Small intestine (tissue), 16 donors: ENCODE measurements at places on chromosomes 16 and 17.

- DNase-seq = peak; percentile 54
These were observed 3.9 kb downstream of the KRT12 start for GRCh38 chr17:40862985-40863733.

GRCh38 chr17:5506307-5506706 lies 19.9 kb downstream of the MIS12 start:
- DNase-seq = no peak

DNA sequence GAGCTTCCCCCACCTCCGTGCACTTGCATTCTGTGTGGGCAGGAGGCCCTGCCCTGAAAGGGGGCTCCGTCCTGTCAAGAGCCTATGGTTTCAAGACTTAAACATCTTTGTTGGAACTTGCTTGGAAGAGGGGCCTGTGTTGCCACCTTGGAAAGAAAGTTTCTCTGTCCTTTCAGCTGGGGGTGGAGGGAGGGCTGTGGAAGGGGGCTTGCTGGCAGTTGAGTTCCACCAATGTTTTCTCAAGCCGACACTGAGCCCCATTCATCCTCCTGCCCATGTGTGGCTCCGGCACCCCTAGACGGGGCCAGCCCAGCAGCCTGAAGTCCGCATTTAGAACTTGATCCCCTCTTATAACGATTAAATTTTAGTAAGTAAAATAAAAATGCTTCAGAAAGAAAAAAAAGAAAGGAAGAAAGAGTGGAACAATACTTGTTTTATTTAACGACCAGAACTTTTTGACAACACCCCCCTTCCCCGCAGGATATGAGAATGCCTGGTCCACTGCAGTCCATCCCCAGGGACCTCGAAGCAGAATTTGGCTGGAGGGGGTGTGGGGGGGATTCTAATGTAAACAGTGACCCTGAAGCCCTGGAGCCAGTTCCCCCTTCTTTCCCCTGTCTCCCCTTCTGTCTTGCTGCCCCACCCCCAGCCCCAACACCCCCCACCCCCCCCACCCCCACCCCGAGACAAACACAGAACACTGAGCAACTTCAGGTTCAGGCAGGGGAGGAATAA lies 26.9 kb upstream of the CLEC18A start:
- no peak for DNase-seq

- no peak for DNase-seq
These were observed 22.2 kb downstream of the QPRT start for GRCh38 chr16:29701214-29701555.

DNA sequence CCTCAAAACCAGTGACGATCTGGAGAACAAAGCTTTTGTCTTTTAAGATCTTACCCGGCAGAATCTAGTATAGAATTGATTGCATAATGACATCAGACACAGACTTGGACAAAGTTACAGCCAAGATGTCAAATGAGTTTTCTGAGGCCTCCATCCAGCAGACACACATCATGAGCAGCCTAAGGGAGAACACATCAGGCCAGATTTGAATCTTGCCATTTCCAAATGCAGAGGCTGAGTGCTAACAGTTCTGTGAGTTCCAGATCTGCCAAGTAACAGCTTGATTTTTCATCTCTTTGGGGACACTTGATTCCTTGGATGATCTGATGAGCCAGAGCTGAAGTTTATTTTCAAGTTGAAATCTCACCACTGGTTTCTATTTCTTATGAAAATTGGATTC lies 21.0 kb downstream of the NOG start:
- no peak for DNase-seq

DNA sequence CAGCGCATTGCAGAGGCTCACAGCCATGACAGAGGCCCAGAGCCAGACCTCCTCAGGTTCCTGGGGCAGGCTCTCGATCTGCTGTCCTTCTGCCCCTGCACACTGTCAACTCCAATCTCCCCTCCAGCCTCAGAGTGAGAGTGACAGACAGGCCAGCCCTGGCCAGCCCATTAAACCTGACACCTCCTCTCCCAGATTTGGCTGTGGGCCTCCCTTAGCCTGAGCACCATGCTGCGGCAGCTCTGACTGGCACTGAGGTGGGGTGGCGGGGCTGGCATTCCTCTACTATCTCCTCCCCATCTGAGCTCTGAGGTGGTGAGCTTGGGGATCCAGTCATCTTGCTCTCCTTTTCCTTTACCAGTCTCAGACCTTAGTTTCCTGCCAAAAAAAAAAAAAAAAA lies 15.5 kb upstream of the C1QL1 start:
- no peak for DNase-seq

DNA sequence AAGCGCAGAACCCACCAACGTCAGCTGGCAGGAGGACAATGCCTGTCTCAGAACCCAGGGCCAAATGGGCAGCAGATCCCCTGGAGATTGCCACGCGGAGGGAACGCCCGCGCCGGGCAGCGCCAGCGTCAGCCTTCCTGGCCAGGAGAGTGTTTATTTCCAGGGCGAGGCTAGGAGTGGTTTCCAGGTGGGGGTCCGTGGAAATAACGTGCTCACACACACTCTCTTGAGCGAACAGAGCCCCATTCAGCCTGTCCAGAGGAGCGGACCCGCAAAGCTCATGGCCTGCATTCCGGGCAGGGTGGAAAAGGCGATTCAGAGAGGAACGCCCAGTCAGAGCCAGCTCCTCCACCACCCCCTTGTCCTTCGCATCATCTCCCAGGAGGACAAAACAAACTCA lies 40.3 kb downstream of the SDK2 start:
- DNase-seq = no peak

GRCh38 chr16:67185651-67186134 lies 1.9 kb upstream of the MATCAP1 start:
- no peak for DNase-seq

GRCh38 chr17:55567240-55568214 lies 56.3 kb upstream of the SMIM36 start:
- DNase-seq = no peak

DNA sequence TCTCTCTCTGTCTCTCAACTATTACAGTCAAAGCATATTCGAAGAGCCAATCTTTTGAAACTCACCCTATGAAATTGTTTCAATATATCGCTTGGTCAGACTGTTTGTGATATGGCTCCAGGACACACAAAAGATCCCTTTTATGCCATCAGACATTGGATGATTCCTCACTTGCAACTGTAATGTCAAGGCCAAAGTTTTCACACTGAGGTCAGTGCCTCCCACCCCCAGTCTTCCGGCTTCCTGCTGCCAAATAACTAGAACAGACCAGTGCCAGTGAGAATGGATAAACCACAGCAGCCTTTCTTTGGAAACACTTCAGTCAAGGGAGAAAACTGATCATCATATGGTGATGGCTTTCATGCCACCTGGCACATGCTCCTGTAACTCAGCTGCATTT lies 321.9 kb upstream of the ZFHX3 start:
- DNase-seq = no peak

DNA sequence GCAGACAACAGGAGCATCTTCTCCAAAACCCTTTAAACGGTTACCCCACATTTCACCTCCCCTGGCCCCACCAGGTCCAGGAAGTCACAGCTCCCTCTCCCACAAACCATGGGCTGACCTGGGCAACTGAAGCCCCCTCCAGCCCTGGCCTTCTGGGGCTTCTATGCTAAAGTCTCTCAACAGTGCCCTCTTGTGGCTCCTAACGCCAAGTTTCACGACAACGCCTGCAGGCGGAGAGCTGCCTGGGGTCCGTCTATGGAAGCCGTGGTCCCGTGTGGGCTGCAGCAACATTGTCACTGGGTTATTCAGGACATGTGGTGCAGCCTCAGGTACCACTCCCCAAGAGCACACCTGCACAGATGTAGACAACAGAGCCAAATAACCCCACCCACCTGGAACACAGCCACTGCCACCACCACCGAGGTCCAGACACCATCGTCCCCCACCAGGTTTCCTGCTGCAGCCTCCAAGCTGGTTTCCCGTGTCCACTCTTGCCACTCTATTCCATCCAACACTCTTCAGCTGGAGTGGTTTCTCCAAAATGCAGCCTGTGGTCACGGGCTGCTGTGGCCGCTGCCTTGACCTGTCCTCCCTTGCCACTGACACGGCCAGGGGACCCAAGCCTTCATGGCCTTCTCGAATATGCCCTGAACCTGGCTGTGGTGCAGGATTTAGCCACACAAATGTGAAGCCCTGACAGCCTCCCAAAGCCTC lies 19.1 kb downstream of the C16orf95 start:
- DNase-seq = peak; percentile 17
